M059J (cell line): ENCODE measurements at places on chromosomes 3 and 15.

- no peak for DNase-seq
Measured at GRCh38 chr3:111706527-111706926, 111.4 kb upstream of the ZBED2 start.

DNA sequence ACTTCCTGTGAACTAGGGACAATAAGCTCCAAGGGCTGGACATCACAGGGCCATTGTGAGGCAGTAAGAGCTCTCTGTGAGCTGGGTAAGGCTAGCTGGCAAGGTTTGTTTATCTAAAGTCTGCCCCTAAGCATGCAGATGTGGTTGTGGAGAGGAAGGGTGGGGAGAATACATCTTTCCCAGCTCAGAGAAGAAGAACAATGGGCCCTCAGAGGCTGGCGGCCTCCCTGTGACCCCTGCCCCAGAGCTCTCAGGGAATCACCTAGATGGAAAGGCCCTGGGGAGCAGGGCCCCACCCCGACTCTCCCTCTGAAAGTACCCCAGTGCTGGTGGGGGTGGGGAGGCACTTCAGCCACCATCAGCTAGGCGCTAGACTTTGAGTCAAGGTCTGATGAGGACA is 4.3 kb upstream of the AP3B2 start:
- peak; percentile 5 for DNase-seq

GRCh38 chr15:44199393-44199792 is 4.3 kb upstream of the FRMD5 start:
- DNase-seq, result no peak

DNA sequence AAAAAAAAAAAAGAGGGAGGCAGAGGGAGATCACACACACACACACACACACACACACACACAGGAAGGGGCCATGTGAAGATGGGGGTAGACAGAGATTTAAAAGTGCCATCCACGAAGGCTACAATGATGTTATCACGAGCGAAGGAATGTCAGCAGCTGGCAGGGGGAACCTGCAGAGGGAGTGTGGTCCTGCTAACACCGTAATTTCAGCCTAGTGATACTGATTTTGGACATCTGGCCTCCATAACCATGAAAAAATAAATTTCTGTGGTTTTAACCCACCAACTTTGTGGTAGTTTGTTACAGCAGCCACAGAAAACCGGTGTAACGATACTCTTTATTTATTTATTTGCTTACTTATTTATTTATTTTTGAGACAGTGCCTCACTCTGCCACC is 76.0 kb downstream of the TMCO5A start:
- no peak for DNase-seq

GRCh38 chr3:8760506-8760905 is 8.9 kb downstream of the OXTR start:
- DNase-seq, result no peak
